Stimulated activated CD4-positive, alpha-beta T cell treated with anti-CD3 and anti-CD28 coated beads, Interleukin-2, amount 100 ng/mL, for 48 hours (primary cell): ENCODE measurements at places on chromosomes 1 and 21.

DNA sequence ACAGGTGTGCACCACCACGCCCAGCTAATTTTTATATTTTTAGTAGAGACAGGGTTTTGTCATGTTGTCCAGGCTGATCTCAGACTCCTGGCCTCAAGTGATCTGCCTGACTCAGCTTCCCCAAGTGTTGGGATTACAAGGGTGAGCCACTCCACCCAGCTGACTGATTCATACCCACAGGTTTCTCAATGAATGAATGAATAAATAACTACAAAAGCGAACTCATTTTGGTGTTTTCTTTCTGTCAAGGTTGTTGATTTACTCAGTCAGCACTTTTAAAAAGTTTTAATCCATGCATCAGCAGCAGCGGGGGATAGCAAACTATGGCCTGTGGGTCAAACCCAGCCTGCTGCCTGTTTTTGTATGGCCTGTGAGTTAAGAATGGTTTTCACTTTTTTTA is 217.5 kb downstream of the FAF1 start:
- DNase-seq: no peak

DNA sequence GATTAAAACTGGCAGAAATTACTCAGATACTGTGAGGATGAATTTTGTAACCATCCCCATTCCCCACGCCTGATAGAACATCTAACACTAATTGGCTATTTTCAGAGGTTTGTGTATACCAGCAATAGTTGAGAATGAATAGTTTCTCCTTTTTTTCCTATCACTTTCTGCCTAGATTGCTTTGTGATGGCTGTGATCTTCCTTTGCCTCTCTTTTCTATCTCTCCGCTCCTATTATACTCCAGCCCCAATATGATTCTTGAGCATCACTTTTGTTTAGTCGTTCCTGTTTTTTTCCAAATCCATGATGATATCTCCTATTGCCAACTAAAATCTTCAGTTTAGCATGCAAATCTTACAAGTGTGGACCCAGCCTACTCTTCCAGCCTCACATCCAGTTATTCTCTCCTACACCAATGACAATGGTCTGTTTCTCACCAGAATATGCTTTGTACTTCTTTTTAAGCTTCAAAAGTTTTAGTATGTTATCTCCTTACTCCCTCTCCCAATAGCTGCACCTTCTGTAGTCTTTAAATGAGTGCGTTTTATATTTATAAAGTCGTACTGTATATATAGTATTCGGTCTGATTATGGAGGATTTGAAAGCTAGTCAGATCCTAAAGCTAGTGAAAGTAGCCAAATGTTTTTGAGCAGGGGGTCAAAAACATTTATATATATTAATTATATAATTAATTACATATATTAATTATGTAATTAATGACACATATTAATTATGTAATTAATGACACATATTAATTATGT is 25.2 kb downstream of the MAGI3 start:
- no peak for DNase-seq

- no peak for DNase-seq
These were observed 14.6 kb downstream of the GTF2B start for GRCh38 chr1:88876573-88877365.

DNA sequence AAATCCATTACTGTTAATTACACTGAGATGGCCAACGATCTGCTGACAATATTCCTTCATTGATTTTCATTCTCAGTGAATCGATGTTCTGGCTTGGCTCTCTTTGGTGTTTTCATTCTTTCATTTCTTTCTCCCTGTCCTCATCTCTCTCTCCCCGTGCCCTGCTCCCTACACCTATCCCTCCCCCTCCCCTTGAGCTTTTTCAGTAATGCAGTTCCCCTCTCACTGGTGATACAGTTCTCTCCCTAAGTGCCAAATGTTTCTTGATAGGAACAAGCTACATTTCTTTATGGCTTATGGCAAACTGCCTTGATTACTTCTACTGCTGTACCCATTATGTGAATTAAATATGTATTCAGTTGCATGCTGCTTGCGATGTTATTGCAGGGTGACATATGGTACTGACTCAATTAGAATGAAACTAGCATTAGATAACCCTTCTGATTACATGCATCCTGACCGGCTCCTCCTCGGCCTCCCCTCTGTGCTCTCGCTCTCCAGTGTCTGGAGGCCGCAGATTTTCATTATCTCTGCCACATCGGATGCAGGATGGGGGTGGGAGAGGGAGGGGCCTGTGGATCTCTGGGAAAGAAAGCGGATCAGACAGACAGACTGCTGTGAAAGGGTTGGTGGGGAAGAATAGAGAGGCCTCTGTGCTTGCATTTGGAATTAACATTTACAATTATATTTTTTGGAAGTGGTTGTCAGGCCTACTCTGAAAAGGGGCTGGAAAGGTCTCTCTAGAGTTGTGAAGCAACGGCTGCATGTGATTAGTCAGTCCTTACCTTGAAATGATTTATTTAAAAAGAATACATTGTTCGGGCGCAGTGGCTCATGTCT is 130.9 kb downstream of the PBX1 start:
- DNase-seq: no peak

GRCh38 chr1:5965586-5966131 is 26.6 kb downstream of the NPHP4 start:
- DNase-seq: no peak

- DNase-seq: no peak
These were observed 665.7 kb downstream of the ADGRL2 start for GRCh38 chr1:82466416-82466815.

- DNase-seq: no peak
These were observed 165.0 kb upstream of the IRF2BP2 start for GRCh38 chr1:234774971-234775370.

DNA sequence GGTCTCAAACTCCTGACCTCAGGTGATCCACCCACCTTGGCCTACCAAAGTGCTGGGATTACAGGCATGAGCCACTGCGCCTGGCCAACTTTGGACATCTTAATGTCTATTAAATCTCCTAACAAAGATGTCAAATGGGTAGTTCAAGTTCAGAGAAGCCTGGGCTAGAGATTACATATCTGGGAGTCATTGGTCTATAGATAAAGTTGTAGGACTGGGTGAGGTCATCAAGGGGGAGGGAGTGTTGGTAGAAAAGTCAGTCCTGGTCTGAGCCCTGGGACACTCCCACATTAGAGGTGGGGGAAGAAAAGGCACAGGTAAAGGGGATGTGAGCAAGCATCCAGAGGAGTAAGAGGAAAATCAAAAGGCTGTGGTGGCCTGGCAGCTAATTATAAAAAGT is 6.6 kb downstream of the UBIAD1 start:
- no peak for DNase-seq

- no peak for DNase-seq
These were observed 8.7 kb upstream of the KCNK1 start for GRCh38 chr1:233605205-233605604.

- DNase-seq: no peak
These were observed 120.2 kb upstream of the SLC45A1 start for GRCh38 chr1:8197493-8198282.

DNA sequence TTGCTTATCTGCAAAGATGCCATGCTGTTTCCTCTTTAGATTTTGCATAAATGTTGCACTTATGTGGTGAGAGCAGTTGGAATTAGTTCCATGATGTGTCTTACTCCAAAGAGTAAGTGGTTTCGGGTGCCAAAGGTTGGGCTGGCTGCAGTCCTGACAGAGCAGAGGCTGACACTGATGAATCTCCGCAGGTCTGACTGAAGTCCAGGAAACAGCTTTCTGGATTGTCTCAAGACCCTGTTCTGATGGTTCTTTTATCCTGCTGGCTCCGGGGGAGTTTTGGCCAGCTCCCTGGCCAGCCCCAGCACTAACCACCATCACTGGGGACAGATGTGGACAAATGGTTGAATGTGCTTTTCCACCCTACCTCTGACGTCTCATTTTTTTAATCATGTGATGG is 207.2 kb upstream of the KIAA0040 start:
- no peak for DNase-seq

DNA sequence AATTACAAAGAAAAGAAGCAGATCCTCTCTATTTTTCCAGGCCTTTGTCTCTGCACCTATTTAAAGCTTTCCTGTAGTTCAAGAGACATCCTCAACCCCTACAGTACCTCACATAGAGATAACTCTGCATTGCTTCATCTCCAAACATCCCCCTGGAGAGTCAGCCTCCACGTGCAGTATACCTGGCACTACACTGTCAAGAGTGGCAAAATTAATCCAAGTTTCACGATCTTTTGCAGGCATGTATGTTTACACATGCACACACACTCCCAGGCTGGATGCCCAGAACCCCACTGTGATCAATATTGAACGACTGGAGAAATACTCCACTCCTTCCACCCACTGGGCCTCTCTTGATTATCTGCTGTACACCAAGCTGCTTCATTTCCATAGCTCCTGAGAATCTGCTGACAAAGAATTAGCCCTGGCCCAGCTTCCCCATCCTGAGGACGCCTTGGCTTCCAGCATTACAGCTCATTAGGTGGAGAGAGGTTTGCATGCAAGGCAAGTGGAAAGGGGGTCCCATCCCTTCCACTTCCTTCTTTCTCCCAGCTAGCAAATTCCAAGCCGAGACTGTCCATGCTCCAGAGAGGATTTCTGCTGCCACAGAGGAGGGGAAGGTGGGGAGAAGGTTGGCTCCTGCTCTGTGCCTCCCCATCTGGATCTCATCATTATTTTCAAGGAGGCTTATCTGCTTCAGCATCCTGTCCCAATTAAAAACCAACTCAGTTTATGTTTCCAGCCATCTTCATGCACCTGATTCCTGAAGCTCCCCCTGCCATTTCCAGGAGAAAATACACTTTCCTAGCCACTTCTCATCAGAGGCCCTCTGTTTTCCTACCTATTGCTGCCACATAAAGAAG is 66.5 kb upstream of the GOLT1A start:
- DNase-seq: no peak

GRCh38 chr1:33097137-33097611 is 16.2 kb downstream of the AZIN2 start:
- no peak for DNase-seq

- DNase-seq: no peak
These were observed 38.6 kb downstream of the LHX9 start for GRCh38 chr1:197955486-197956394.

DNA sequence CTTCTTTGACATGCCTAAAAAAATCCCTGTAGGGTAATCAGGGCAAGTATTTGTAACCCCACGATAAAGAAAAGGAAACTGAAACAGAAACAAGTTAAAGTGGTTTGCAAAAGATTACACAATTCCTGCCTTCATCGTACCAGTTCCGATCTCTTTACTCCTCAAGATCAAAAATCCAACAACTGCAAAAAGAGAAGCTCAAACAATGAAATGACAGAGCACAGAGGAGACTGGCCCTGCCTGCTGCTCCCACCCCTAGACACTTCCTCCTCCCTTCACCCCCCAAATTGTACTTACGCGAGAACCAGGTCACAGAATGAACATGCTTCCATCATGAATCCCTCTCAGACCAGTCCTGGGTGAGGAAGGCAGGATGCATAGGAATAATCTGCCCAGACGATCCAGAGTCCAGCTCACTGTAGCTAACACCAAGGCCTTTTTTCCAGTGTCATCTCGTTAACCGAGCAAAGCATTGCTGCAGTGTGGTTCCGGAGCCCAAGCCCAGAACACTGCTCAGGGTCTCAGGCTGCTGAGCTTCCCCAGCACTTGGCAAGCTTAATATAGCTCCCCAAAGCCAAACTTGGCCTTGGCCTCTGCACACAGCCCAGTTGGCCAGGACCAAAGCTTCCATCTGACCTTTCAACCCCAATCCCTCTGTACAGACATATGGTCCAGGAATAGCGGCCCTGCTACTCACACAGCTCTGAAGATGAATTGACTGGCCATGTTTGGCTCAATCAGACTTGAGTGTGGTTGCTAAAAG is 20.3 kb downstream of the RXRG start:
- DNase-seq: no peak

- no peak for DNase-seq
These were observed 903.9 kb upstream of the ADGRL2 start for GRCh38 chr1:80896781-80897356.
